NCI-H524 treated with DMSO at 0.1 percent for 48 hours (cell line): ENCODE measurements at places on chromosomes 7 and 10.

DNA sequence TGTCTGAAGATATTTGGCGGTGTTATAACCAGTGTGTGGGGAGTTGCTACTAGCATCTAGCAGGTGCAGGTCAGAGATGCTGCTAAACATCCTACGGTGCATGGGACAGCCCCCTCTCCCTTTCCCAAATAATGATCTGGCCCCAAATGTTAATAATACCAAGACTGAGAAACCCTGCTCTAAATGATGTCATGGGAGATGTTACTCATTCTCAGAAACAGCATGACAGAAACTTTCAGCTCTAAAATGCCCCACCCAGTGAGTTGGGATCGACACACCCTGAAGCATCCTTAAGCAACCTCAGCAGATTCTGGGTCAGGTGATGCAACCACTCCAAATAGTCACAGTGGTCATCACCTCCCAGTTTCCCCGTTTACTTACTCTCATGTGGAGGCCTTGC, 108.8 kb upstream of the MPP7 start:
- no peak for DNase-seq

DNA sequence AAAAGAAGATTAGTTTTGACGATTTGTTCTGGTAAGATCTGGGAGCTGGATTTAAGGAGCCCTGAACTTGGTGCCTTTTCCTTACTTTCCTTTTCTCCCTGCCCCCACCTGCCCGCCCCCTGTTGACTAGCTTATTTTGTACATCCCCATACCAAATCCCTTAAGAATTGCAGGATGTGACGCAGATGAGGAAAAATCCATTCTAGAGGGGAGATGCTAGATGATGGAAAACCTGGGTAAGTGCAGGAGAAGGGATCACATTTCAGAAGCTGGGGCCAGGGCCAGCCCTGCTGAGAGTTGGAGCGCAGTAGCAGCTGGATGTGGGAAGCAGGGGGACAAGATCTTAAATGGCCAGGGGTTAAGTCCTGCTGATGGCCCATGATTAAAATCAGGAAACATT, 93.9 kb downstream of the CCDC3 start:
- DNase-seq = no peak

DNA sequence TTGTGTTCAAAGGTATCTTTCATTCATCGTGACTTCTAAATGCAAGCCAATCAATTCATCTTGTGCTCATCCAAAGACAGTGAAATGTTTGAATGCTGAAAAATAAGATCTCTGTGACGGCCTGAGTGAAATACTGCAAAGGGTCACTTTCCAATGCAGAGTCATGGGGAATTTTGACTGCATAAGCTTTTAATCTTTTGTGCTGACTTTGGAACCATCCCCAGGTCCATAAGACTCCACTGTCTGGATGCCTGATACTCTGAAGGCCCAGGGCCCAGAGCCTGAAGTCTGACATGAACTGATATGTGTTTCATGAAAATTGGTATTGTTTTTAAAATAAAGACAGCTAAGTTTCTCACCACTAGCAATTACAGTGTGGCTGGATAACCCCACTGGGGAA, 39.0 kb downstream of the PPP1R3C start:
- DNase-seq = no peak

DNA sequence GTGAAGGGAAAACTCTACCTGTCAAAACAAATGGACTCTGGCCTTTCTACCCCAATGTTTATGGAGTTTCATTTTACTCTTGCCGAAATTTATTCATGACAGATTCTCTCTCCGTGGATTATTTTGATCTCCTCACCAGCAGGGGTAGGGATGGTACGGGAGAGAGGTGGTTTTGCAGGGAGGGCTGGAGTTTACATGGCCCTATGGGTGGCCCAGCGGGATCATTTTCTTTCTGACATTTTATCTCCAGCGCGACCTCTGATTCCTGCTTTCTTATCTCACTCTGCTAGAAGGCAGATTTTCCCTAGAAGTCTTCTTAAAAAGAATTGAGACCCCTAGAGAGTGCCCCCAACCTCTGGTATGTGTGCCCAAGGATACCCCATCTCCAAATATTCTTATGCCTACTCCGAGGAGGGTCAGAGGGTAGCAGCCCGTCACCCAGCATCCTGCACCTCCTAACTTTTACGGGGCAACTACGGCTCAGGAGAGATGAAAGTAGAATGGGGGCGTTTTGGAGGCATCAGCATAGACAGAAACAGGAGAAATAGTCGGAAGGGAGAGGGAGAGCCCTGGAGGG, 10.1 kb upstream of the GATA3 start:
- no peak for DNase-seq

DNA sequence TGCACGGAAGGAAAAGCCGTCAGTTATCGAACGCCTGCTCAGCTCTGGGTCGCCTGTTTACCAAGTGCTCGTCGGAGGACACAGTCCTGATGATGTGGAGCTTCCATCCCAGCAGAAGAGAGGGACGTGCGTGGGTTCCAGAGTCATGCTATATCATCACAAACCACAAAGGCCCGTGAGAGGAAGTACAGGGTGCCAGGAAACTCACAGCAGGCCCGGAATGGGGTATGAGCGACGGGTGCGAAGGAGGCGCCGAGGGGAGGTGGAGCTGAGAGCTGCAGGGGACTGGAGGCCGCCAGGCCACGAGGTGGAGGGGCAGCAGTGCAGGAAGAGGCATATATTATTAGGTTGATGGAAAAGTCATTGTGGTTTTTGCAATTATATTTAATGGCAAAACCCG, 102.5 kb downstream of the ACTR3B start:
- DNase-seq = no peak

GRCh38 chr10:111114758-111115500, 38.1 kb downstream of the ADRA2A start:
- DNase-seq = no peak

- no peak for DNase-seq
Observed at GRCh38 chr7:28684650-28685241, 272.4 kb downstream of the CREB5 start.

DNA sequence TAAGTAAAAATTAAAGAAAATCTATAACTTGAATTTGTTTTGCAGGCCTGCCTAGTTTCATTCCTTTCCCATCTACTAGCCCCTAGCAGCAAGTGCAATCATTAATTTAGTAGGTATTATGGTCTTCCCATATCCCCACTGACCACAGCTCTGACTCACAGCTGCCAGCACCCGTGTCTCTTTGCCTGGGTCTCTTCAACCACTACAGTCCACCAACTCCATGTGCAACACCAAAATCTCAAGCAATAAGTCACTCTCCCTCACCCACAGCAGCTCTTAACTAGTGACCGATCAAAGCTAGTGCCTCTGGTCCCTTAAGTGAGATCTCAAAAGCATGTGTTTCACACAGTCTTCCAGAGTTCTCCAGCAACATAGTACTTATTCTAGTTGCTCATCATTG, 26.0 kb upstream of the THSD7A start:
- no peak for DNase-seq

GRCh38 chr7:74495112-74496086, 41.7 kb downstream of the GTF2IRD1 start:
- DNase-seq = no peak

- no peak for DNase-seq
Observed at GRCh38 chr7:136030867-136031318, 53.7 kb upstream of the MTPN start.

GRCh38 chr10:103566536-103566935, 73.0 kb downstream of the NEURL1 start:
- DNase-seq = no peak

DNA sequence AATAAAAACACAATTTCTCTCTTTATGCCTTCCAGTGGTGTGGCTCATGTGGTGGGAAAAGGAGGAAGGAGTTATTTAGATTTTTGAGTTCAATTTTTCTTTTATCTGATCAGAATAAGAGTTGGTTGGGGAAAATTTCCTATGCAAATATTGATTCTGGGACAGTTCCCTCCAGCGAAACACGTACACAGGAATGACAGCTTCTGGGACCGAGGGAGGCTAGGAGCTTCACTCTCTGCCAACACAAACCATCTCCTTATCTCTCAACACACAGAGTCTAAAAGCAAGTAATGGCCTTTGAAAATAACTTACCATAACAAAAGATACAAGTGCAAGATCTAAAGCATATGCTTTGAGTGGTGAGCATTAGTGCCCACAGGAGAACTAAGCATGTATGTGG, 122.7 kb downstream of the RAPGEF5 start:
- no peak for DNase-seq

- DNase-seq = no peak
Observed at GRCh38 chr10:26057466-26057865, 123.4 kb downstream of the MYO3A start.

- no peak for DNase-seq
Observed at GRCh38 chr10:1423676-1424253, 313.6 kb downstream of the ADARB2 start.

DNA sequence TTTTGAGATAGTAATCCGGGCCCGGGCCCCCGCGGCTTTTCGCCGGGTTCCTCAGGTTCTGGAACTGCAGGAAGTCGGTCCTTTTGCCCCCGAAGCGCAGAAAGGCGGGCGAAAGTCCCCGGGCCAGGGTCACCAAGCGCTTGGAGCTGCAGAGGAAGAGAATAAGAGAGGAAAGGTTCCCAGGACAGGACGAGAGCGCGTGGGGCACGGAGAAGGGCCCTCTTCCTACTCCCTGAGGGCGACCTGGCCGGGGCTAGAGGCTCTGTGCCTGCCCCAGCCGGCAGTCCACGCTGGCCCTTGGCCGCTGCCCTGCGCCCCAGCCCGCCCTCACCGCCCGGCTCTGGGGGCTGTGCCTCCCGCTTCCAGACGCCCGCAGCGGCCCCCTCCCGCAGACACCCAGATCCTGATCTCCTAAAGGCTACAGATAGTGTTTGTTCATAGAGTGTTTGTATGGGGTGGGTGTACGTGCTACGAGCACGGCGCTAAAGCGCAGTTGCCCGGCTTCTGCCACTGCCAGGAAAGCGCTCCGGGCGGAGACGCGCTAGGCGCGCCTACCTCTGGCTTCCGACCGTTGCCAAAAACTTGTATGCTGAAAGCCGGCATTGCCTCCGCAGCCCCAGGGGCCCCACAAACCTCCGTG, 3.2 kb downstream of the HPSE2 start:
- no peak for DNase-seq

- DNase-seq = no peak
Observed at GRCh38 chr7:10418985-10419384, 554.7 kb upstream of the PHF14 start.

- DNase-seq = no peak
Observed at GRCh38 chr7:16904076-16904475, 22.3 kb upstream of the AGR3 start.

DNA sequence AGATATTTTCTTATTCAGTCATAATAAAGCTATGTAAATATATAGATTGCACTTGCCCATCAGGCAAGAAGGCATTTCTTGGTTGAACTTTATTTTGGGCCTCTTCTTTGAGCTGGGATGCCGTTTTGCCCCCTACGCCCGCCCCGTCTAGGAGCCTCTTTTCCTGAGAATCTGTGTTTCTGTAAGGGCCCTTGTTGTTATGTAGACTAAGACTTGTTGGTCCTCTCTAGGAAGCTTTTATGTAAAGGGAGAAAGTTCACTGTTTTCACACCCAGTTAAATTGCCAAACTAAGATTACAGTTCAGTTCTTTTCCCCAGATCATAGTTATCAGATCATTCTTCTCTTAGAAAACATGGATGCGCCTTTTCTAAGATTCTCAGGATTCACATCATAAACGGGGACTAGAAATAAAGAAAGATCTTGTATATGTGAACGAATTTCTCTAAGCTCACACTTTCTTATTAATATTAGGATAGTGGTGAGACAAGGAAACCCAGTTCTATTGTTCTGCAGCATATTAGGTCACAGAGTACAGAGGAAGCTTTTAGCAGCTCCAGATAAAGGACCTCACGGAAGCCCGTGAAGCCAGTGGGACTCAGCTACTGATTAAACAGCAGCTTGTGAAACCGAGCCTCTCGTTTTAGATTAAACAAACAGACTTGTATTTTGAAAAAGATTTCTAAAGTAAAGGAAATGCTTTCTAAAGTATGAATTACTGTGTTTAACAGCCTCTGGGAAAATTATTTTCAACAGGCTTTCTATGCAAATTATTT, 3.8 kb downstream of the LMTK2 start:
- DNase-seq = no peak
